ENCODE measurements at places on chromosomes 5 and 9.

DNA sequence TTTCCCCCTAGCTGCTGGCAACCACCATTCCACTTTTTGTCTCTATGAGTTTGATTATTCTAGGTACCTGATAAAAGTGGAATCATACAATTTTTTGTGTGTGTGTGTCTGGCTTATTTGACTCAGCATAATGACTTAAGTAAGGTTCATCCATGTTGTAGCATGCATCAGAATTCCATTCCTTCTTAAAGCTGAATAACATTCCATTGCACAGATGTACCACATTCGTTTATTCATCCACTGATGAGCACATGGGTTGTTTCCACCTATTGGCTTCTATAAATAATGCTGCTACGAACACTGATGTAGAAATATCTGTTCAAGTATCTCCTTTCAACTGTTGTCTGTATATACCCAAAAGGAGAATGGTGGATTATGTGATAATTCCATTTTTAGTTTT, 33.7 kb downstream of the AP3B1 start:
- no peak for DNase-seq

DNA sequence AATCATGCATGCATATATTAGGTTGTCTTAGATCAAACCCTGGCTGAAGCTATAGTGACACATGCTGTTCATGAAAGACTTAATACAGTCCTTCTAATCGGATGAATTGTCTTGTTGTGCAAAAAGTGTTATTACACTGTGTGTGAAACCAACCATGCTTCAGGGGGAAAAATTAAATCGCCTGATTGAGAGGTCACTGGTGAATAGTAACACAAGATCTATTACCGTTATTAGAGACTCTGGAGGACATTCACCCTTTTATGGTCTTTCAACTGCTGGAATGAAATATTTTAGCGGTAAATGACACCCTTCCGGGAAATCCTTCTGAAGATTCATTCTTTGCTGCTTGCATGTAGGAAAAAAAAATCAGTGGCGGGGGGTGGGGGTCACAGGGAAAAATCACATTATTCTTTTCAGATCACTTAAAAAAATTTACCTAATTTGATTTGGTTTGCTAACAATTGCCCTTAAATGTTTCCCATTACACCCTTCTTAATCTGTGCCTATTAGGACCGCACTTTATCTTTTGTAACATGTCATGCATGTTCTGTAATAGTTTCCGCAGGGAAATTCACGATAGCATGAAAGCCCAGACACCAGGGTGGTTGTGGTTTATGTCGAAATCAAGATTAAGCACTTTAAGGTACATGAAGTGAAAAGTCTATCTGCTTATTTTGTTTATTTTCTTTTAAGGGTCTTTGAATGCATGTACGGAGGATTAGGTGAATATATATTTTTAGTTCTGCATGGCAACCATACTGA, 120.6 kb downstream of the FOCAD start:
- DNase-seq = no peak

DNA sequence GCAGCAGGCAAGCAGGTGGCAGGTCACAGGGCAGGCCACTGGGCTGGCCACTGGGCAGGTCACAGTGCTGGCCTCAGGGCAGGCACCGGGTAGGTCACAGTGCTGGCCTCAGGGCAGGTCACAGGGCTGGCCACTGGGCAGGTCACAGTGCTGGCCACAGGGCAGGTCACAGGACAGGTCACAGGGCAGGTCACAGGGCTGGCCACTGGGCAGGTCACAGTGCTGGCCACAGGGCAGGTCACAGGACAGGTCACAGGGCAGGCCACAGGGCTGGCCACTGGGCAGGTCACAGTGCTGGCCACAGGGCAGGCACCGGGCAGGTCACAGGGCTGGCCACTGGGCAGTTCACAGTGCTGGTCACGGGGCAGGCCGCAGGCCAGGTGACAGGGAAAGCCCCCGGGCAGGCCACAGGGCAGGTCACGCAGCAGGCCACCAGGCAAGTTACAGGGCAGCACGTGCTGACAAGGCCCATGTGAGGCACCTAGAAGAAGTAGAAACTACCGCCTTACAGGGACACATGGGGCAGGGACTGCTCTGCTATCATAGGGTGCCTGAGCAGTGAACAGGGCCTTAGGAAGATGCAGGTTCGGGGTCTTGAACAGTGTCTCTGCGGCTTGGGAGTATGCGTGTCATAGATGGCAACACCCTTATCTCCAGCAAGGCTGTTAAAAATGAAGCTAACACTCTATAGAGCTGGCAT, 18.6 kb upstream of the MED10 start:
- no peak for DNase-seq

- no peak for DNase-seq
These were observed 319.8 kb downstream of the HCN1 start for GRCh38 chr5:45376417-45376816.

GRCh38 chr5:146725025-146725424, 153.5 kb downstream of the PPP2R2B start:
- DNase-seq = no peak

GRCh38 chr5:90017239-90017638, 392.3 kb downstream of the CETN3 start:
- DNase-seq = no peak

DNA sequence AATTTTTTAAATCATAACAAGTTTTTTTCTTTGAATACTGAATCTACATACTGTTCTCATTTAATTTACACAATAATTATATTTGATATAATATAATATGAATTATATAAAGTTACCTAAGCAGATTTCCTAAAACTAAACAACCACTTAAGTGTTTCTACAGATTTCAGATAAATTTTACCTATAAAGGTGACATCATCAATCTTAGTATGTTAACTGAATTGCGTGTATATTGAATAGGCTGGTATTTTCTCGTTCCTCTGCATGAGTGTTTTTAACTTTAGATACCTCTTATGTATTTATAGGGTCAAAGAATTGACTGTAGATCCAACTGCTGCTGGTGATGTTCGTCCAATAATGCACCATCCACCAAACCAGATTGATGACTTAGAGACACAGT, 30.3 kb downstream of the DIMT1 start:
- DNase-seq = no peak

DNA sequence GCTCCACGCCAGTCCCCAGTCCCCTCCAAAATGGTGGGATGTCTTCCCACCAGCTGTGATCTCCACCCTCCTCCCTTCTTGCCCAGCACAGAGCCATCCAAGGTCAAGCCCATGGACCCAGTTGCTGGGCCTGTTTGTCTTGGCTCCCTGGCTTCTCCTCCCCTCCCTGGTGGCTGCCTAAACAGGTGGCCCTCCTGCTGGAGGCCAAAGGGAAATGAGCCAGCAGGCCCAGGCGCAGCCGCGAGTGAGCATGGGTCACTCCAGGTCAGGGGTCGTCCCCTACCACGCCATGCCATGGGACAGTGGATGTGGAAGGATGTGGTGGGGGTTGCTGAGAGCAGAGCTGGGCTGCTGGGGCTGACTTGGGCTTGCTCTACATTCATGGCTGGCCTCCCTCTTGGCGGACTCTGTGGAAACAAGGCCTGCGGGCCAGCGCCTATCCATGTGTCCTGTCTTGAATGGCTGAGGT, 33.6 kb downstream of the COL15A1 start:
- DNase-seq = no peak

DNA sequence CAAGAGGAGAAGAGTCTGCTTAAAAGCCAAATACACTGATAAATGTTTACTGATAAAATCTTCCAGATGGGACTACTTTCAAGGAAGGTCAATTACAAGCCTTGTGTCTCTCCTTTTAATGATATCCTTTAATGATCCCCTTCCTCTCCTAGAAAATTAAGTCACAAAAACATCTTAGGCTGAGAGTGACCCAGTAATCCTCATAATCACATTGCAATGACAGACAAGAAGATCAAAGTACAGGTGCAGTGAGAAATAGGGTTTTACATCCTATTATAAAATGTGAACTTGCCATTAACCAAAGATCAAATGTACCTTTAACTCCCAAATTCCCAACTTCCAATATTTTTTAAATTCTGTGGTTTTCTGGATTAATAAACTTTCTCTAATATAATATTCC, 514.8 kb downstream of the RAB3C start:
- no peak for DNase-seq

- DNase-seq = no peak
These were observed 19.3 kb downstream of the BRD9 start for GRCh38 chr5:873328-873727.

GRCh38 chr5:27458287-27458686, 419.9 kb upstream of the CDH9 start:
- DNase-seq = no peak

GRCh38 chr9:76846297-76846696, 59.6 kb downstream of the PRUNE2 start:
- DNase-seq = no peak

- no peak for DNase-seq
These were observed 92.4 kb downstream of the RORB start for GRCh38 chr9:74589576-74589975.

DNA sequence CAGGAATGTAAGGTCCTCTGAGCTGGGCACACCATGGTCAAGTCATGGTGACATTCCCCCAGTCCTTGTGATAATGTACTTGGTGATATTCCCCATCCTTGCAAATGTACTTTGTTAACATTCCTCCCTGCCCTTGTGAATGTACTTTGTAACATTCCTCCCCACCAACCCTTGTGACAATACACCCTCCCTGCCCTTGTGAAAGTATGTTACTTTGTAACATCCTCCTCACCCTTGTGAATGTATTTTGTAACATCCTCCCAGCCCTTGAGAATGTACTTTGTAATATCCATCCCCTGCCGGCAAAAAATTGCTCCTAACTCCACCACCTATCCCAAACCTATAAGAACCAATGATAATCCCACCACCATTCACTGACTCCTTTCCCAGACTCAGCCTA, 53.3 kb downstream of the RAPGEF6 start:
- DNase-seq = no peak

- no peak for DNase-seq
These were observed 622 bp upstream of the RGS14 start for GRCh38 chr5:177357146-177357458.

GRCh38 chr9:2320114-2320513, 301.5 kb upstream of the VLDLR start:
- DNase-seq = no peak

DNA sequence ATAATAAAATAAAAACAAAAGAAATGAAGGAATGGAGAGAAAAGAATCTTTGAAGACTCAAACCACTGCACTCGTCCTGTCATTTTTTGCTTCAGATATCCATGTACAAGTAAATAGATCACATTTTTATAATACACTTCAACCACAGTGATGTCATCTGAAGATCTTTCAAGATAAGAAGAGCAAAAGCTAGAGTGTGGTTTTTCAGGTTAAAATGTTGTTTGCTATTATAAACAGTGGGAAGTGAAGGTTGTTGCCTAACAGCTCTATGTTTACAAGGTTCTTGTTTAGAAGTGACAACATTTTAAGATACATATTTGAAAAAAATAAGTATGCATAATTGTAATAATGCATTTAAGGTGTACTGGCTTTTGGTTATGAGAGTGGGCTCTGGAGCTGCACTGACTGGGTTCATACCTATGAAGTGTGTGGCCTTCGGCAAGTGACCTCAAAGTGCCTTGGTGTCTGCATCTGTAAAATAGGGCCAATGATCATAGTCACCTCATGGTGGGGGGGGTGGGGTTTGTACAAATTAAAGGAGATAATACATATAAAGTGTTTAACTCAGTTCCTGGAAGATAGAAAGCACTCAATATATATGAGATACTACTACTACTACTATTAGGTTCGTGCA, 45.5 kb upstream of the IL7R start:
- DNase-seq = no peak

DNA sequence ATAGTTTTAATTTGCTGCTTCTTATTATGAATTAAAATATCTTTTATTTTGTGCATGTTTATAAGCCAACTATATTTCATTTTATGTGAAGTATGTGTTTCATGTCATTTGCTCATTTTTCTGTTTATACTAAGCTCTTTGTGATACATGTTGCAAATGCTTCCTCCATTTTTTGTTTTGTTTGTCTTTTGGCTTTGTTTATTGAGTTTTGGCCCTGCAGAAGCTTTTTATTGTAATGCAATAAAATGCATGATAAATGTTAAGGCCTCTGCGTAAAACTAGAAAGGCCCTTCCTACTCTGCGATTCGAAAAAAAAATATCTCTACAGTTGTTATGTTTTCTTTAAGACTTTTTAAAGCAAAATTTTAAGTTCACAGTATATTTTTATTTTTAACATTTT, 9.4 kb downstream of the ZNF366 start:
- DNase-seq = no peak

DNA sequence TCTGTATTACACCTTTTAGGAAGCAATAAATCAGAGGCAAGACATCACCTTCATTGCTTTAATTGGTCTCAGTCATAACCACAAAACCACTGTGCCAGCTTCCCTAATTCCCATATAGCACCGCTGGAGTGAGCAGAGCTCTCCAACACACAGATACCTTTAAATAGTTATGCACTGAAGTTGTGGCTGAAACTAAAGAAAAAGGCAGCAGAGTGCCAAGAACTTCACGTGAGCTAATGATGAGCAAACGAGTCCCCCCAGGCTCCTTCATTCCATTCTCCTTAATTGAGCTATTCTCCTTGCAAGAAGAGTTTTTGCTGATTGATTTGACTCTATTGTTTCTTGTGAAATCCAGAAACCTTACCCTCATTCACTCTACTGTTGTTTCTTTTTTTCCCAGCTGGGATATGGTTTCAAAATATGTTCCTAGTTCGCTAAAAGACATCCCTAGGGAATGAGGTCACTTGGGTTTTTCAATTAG, 501.5 kb downstream of the SPATA31D1 start:
- no peak for DNase-seq

GRCh38 chr5:31962871-31963307, 211.2 kb downstream of the GOLPH3 start:
- no peak for DNase-seq

GRCh38 chr5:54534191-54535004, 16.8 kb downstream of the SNX18 start:
- no peak for DNase-seq

- DNase-seq = no peak
These were observed at the start of gene ACSL6 for GRCh38 chr5:132011622-132012343. Gene ACSL6 (minus strand): TSS chr5:132011658. CDS start chr5:132011553, 105 bp downstream.

DNA sequence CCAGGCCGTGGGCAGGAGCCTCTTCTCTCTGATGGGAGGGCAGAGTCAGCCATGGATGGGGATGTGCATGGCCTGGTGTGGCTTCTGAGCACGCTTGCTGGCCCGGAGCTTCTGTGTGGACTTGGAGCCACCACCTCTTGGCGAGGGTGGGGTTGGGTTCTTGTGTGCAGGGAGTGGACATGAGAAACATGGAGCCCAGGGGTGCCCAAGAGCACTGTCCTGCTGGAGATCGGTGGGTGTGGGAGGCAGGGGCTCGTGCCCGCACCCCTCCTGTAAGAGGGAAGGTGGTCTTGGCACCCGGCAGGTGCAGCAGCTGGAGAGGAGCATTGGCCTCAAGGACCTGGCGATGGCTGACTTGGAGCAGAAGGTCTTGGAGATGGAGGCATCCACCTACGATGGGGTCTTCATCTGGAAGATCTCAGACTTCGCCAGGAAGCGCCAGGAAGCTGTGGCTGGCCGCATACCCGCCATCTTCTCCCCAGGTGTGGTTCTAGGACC, 23.8 kb downstream of the FBXW5 start:
- DNase-seq = no peak
